ENCODE measurements at places on chromosomes 1 and 21.

DNA sequence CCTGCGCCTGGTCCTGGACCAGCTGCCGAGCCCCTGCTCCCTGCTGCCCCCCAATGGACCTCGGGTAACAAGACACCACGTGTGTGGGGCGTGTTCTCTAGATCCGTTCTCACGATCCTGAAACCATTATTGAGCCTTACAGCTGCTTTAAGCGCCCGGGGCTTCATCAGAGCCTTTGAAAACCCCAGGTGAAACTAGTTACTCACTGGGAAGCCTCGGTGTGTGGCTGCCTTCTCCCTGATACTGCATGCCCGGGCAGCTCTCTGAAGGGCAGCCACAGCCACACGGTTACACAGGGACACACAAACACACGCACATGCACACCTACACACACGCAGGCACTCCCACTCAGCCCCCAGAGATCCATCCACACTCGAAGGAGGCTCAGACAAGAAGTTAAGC lies 5.3 kb downstream of the HES2 start:
- peak; percentile 54 for DNase-seq

DNA sequence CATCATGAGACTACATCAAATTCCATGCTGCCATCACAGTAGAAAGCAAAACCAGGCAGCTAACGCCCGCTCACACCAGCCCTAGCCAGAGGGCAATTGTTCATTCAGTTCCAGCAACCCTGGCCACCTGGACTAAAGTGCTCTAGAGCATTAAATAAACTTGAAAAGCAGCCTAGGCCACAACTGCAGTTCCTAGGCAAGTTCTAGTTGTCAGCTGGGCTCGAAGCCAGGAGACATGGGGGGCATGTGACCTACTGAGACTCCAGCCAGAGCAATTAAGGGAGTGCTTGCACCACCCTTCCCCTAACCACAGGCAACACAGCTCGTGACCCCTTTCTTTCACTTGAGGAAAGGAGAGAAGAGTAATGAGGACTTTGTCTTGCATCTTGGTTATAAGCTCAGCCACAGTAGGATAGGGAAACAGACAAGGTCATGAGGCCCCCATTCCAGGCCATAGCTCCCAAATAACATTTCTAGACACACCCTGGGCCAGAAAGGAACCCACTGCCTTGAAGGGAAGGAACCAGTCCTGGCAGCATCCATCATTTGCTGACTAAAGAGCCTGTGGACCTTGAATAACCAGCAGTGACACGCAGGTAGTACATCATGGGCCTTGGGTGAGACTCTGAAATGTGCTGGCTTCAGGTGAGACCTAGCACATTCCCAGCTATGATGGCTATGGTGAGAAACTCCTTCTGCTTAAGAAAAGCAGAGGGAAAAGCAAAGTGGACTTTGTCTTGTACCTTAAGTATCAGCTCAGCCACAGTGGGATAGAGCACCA lies 77.0 kb downstream of the ZZZ3 start:
- DNase-seq: no peak

- no peak for DNase-seq
These were observed 1573.0 kb upstream of the PRMT6 start for GRCh38 chr1:105483436-105483835.

DNA sequence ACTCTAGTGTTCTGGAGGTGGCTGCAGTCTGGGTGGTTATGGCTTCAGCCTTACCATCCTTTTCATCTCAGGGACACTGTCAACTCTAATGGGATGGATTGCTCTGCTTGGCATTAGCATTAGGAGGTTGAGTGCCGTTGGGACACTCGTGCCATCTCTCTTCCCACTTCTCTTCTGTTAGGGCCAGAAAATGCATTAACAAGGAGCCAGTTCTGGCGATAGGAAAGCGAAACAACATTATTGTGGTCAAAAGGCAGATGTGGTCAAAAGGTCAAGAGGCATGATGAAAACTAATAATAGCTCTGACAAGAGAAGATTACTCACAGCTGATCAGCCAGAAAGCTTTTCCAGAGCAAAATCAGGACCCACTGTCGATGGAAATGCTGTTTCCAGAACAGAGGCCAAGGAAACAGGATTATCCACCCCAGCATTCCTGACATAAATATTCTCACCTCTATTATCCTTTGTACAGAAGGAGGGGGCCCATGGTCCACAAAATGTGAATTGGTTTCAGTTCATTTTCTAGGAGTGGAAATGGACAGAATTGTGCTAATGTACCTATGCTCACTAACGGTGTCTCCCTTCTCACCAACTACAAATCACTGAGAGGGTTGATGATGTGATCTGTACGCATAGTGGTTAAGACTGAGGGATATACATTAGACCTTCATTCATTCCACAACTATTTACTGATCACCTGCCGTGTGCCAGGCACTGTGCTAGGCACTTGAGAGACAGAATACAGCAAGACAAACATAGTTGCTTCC lies 72.0 kb downstream of the ST6GALNAC5 start:
- no peak for DNase-seq

DNA sequence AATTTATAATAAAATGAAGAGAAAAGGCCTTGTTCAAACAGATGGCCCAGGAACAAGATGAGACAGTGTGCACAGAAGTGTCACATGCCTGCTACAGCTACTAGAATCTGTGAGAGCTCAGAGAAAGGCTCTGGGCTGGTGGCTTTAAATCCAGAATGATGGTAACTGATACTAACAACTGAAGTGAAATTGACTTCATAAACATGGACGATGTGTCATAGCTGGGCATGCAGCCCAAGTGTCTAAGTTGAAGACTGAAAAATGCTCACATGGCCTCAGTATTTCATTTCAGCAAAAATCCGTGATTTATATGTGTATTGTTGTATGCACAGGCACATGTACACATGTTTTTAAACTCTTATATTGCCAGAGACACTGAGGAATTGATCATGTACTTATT lies 208.3 kb upstream of the RUNX1 start:
- no peak for DNase-seq

DNA sequence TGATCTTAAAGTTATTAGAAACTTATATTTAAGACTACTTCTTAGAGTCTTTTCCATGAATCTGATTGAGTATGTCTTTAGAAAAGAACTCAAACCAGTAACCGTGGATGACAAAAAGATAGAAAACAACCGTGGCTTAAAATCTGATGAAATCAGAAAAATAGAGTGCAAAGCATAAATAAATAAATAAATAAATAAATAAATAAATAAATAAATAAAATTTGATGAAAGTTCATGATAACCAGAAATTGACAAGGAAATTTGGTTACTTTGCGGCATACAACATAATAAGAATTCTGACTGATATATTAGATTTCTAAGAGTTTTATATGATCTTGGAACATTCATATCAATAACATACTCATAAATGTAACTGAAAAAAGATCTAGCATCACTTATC lies 152.1 kb downstream of the AK5 start:
- DNase-seq: no peak

DNA sequence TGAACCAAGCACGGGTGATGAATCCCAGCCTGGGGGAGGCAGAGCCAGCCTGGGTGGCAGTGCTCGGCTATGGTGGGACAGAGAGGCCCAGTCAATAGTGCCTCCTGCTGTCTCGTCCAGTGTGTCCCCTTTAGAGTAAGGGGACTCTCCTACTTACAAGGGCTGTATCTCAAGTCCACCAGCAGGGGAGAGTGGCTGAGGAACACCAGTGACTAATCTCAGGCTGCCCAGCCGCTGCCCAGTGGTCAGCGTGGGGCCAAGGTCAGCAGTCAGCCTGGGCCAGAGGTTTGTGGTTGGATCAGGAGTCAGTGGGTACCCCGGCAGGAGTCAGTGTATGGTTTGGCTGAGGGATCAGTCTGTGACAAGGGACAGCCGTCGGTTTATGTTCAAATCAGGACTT lies 109.2 kb upstream of the RUNX3 start:
- DNase-seq: no peak

GRCh38 chr1:51578383-51579109 lies 38.3 kb upstream of the OSBPL9 start:
- no peak for DNase-seq

- no peak for DNase-seq
These were observed 56.8 kb downstream of the ACP6 start for GRCh38 chr1:147613506-147613905.

DNA sequence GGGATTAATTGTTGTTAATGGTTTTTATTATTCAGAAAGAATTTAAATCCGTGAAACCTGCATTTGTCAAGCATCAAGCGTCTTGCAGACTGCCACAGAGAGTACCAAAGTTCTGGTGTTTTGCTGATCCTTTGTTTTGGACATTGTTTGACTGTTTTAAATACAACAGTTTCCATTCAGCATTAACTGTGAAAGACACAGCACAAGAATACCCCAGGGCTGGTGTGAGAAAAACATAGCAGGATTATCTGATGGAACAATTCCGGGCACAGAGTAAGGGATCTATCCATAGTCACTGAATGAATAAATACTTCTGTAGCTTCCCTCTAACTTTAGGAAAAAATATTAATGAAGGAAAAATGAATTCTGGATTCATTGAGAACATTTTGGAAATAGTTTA lies 202.3 kb downstream of the LTN1 start:
- no peak for DNase-seq

- no peak for DNase-seq
These were observed 39.4 kb upstream of the ZNF496 start for GRCh38 chr1:247370786-247371732.

GRCh38 chr1:6124746-6125365 lies 55.3 kb downstream of the CHD5 start:
- no peak for DNase-seq

GRCh38 chr1:224939844-224940425 lies 10.5 kb downstream of the DNAH14 start:
- DNase-seq: no peak

DNA sequence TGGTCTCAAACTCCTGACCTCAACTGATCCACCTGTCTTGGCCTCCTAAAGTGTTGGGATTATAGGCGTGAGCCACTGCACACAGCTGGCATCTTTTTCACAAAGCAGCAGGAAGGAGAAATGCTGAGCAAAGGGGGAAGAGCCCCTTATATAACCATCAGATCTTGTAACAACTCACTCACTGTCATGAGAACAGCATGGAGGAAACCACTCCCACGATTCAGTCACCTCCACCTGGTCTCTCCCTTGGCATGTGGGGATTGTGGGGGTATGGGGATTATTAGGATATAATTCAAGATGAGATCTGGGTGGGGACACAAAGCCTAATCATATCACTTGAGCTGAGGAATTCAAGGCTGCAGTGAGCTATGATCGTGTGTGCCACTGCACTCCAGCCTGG lies 3.0 kb upstream of the MFSD2A start:
- no peak for DNase-seq

DNA sequence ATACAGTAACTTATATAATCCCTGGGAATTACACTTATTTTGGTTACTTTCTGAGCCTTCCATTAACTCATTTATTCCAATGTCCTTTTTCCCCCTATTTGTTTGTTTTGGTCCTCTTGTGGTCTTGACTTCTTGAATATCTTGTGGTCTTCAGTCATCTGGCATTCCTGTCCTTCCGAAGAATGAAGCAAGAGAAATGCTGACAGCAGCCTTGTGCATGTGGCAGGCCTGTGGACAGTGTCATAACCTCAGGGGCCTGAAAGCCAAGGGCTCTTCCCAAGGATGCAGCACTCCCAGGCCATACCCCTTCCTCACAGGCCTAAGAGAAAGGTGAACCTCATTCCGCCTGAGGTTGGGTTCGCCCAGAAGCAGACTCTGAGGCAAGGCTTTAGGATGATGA lies 470.2 kb downstream of the DISC1 start:
- DNase-seq: no peak

DNA sequence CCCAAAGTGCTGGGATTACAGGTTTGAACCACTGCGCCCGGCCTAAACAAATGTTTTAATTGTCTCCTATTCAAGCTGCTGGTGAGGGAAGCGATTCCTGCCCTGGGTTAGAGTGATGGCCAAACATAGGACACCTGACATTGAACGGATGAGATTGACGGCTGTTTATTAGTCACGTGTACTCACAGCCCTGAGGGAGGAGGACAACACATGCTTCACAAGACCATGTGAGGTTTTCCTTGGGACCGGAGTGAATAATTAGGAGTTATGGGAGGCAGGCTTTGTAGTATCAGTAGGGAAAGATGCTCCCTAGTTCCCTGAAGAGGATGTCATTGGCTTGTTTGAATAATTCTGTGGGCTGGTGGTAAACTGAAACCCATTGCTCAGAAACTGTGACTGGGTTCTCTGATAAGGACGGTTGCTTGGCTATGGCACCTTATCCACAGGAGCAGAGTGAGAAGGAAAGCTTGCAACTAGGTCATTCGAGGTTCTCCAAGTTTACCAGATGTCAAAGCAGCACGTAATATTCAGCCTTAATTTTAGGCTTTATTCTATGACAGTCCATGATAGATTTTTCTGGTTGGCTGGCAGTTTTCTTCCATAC lies 245.8 kb downstream of the PLA2G4A start:
- DNase-seq: no peak

GRCh38 chr1:86460998-86461397 lies 7.7 kb upstream of the CLCA1 start:
- no peak for DNase-seq

DNA sequence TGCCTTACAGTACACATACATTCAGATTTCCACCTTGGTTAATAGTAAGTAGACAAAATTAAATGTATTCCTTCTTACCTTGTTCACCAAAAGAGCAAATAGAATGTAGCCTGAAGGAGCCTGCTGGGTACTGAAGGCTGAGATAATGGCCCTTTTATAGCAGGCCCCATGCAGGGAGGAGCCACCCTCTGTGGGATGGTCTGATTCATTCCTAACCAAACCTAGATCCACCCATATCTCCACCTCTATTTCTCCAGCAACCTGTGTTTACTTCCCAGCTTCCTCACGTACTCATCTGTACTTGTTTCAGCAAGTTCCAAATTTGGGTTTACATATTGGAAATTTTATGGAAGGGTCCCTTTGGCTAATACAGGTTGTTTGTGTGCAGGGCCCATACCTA lies at the start of gene FLG:
Gene FLG, minus strand, starts transcription at position 129 of the 400 bp plus-strand sequence. CDS start 9,783 bp downstream, outside the sequence.
- no peak for DNase-seq

DNA sequence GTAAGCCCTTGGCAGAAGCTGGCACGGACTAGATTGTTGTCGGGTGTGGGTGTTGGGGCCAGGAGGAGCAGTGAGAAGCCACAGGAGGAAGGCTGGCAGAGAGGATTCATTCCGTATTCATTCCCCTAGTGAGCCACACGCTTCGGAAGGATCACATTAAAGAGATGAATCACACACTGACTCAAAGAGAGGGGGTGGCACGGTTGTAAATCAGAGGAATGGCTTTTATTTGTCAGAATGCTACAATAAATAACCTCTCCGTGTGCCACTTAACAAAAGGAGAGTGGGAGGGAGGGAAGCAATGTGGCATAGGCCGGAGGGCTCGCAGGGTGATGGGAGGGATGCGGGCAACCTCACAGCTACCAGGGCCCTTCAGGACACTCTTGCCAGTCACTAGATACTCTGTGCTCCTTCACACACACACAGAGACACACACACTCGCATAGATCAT lies 135.5 kb downstream of the HIVEP3 start:
- DNase-seq: no peak

- DNase-seq: peak; percentile 43
These were observed 31.4 kb upstream of the WASF2 start for GRCh38 chr1:27521336-27521831.

DNA sequence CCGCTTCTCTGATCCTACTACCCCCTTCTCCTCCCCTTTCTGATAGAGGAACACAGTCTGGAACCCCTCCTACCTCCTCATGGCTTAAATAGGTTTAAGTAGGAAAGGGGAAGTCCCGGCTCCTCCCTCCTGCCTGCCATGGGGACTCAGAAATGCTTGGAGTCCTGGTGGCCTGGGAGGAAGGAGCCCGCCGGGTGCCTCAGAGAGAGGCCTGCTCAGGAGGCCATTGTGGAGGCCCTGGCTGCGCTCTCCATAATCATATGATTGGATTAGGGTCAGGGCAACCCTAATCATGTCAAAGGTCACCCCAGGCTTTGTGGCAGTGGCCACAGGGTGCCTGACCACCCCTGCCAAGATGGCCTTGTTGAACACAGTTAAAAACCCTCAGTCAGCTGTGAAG lies 29.0 kb downstream of the WNT3A start:
- DNase-seq: no peak

GRCh38 chr1:80218112-80218511 lies 1211.6 kb upstream of the ADGRL4 start:
- DNase-seq: no peak
